ENCODE measurements at places on chromosomes 5 and 9.

GRCh38 chr5:132853323-132853722 lies 12.9 kb downstream of the GDF9 start:
- DNase-seq: no peak

DNA sequence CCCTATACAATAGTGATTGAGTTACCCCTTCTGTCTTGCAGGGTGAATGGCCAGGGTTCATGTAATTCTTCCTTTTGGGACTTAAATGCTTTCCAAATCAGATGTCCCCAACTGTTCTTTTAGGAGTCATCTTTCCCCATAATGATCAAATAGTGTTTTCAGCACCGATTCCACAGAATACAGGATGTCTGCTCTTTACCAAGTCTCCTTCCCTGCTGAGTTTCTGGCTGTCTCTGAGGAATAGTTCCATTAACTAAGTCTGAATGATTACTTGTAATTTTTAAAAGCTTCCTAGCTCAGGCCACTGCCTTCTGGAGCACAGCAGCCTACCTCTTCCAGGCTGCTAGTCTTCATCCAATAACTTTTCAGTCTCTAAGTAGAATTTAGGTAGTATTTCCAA lies 630.7 kb upstream of the ZNF608 start:
- DNase-seq: no peak

DNA sequence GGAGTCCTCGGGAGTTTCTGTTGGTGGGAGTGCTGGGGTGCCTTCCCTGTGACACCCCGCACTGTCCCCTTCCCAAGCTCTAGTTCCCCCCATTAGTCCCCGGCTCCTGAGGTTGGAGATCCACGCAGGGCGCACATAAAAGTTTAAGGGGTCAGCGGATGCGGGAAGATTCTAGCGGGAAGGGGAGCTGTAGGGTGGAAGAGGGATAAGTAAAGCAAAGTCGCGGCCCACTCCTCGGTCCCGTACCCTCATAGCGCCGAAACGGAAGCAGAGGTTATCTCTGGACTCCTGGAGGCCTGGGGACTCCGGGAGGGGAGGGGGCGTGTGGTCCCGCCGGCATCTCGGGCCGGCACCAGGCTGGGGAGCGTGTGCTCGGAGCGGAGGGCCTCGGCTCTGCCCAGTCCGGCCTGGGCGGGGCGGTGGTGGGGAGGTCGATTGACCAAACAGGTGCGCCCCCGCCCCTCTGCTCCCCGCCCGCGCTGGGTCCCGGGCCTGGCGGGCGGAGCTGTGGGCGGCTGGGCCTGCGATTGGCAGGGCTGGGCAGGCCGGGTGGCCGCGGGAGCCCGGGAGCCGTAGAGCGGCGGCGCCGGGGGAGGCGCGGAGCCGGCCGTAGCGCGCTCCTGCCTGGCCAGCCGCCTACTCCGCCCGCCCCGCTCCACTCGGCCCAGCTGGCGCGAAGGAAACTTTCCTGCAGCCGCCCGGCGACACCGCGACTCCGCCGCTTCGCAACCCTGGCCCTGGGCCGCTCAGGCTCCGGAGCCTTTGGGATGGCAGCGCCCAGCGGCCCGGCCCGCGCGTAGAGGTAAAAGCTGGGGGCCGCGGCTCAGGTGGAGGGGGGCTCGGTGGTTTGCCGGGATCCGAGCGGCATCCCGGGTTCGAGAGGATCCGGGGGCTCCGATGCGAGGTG lies 52.2 kb upstream of the DAB2IP start:
- DNase-seq: no peak

- no peak for DNase-seq
Measured at GRCh38 chr9:81002242-81002641, 687.1 kb downstream of the TLE1 start.

- no peak for DNase-seq
Measured at GRCh38 chr9:13149454-13149853, 130.0 kb downstream of the MPDZ start.

- DNase-seq: no peak
Measured at GRCh38 chr5:77366717-77367500, 125.2 kb downstream of the WDR41 start.

- no peak for DNase-seq
Measured at GRCh38 chr9:69325409-69326212, 596 bp downstream of the ENTREP1 start.

GRCh38 chr5:6568383-6568782 lies 64.5 kb downstream of the NSUN2 start:
- no peak for DNase-seq

DNA sequence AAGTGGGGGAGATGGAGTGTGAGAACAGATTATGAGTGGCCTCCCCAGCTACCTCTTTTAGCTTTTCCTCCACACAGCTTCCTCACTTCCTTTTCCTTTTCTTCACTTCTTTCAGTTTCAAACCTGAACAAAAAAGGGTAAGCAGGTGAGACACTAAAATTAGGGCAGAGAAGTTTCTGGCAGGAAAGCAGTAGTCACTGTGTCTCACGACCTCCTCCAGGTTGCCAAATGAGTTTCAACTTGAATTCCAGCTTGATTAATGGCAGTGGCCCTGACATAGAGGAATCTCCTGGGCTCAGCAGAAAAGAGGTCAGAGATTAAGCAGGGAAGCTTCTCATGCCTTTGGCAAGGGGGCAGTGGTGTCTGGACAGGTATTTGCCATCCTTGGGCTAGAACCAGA lies 63.7 kb upstream of the SPINK5 start:
- no peak for DNase-seq

GRCh38 chr9:112864403-112864802 lies 26.3 kb downstream of the SLC46A2 start:
- DNase-seq: no peak
